ENCODE measurements at places on chromosomes 7 and 10. TPM values are rescaled to one million over a fixed set of nuclear protein-coding genes. Genes with fewer than 3 reads are reported as not detected.
A peak's percentile ranks its signal among the peaks of the same experiment; 100 is the strongest.

GRCh38 chr7:151101621-151102396 lies 15.5 kb downstream of the AGAP3 start:
- DNase-seq, result no peak
- H3K4me1 ChIP-seq, result no peaks in the 10 kb centered on the region
- no peaks in the 10 kb centered on the region for H3K36me3 ChIP-seq
- no peak overlapping the region for H3K4me3 ChIP-seq
- peaks cover 18% of the 10 kb centered on the region for H3K27me3 ChIP-seq

NKX2-3 gene
- polyA plus RNA-seq, result not detected

GRCh38 chr10:35424680-35425285 lies 88.5 kb downstream of the CCNY start:
- no peak for DNase-seq
- H3K4me1 ChIP-seq, result peaks cover 56% of the 10 kb centered on the region
- H3K36me3 ChIP-seq, result no peaks in the 10 kb centered on the region
- H3K27me3 ChIP-seq, result no peaks in the 10 kb centered on the region
- peak overlapping the region; percentile 40 for H3K27ac ChIP-seq

DNA sequence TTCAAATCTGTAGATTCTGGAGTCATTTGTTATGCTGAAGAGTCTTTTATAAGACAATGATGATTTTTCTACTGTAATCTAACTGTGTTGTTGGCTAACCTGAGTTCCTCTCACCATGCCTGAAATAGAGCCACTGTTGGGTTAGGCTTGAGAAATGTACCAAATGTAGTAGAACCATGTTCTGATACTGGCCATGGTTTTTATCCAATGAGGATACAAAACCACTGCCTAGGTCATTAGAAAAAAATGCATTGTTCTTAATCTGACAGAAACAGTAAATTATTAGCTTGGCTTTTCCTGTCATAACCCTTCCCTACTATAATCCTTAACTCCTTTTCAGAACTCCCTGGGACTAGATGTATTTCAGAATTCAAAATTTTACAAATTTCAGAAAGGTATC lies 86.6 kb downstream of the RAPGEF5 start:
- H3K4me3 ChIP-seq, result no peak overlapping the region
- H3K4me1 ChIP-seq, result no peaks in the 10 kb centered on the region
- H3K27me3 ChIP-seq, result no peaks in the 10 kb centered on the region
- no peaks in the 10 kb centered on the region for H3K36me3 ChIP-seq
- no peak overlapping the region for H3K27ac ChIP-seq
- DNase-seq, result no peak

- DNase-seq, result no peak
- H3K4me1 ChIP-seq, result peaks cover 4% of the 10 kb centered on the region
- H3K27ac ChIP-seq, result no peak overlapping the region
- no peaks in the 10 kb centered on the region for H3K36me3 ChIP-seq
Measured at GRCh38 chr7:157519798-157520244, 183.0 kb downstream of the DNAJB6 start.

GRCh38 chr10:60714233-60714632 lies 64.0 kb upstream of the CDK1 start:
- H3K4me3 ChIP-seq, result no peak overlapping the region
- no peaks in the 10 kb centered on the region for H3K4me1 ChIP-seq
- peaks cover 4% of the 10 kb centered on the region for H3K27me3 ChIP-seq
- H3K27ac ChIP-seq, result no peak overlapping the region
- H3K36me3 ChIP-seq, result no peaks in the 10 kb centered on the region
- no peak for DNase-seq

DNA sequence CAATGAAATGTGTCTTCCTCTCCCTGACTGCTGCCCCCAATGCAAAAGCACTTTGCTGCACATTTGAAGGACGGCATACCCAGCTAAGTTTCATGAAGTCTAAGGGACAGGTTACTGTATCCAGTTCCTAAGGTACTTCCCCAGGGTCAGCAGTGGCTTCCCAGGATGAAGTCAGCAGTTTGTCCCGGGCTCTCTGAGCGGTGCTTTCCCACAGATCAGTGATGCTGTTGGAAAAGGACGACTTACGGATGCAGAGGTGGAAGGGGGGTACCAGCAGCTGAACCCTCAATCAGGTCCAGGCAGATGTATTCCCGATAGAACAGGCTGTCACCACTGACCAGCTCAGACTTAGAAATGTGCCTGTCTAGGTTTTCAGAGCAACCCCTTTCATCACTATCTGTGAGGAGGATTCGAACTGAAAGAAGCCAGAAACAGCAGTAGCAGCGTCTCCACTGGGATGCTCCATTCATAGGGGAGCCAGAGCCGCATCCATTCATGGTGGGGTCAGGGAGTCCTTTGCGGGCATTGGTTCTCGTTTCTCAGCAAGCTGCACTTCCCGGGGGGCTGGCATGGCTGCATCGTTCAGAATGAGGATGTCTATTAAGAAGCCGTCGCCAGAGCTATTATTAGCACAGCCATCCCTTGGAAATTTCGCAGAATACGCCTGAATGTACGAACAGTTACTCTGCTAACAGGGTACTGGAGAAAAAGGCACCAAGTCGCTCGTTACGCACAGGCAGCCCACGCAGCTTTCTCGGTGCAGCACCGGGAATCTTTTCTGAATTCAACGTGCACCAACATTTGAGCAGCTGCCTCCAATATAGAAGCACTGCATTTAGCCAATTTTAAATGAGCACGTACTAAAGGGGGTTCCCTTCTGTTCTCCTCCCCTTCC lies 303.7 kb downstream of the PRPF18 start:
- no peak overlapping the region for H3K27ac ChIP-seq
- peak overlapping the region; percentile 87 for H3K4me3 ChIP-seq
- peaks cover 91% of the 10 kb centered on the region for H3K27me3 ChIP-seq
- no peaks in the 10 kb centered on the region for H3K36me3 ChIP-seq

DNA sequence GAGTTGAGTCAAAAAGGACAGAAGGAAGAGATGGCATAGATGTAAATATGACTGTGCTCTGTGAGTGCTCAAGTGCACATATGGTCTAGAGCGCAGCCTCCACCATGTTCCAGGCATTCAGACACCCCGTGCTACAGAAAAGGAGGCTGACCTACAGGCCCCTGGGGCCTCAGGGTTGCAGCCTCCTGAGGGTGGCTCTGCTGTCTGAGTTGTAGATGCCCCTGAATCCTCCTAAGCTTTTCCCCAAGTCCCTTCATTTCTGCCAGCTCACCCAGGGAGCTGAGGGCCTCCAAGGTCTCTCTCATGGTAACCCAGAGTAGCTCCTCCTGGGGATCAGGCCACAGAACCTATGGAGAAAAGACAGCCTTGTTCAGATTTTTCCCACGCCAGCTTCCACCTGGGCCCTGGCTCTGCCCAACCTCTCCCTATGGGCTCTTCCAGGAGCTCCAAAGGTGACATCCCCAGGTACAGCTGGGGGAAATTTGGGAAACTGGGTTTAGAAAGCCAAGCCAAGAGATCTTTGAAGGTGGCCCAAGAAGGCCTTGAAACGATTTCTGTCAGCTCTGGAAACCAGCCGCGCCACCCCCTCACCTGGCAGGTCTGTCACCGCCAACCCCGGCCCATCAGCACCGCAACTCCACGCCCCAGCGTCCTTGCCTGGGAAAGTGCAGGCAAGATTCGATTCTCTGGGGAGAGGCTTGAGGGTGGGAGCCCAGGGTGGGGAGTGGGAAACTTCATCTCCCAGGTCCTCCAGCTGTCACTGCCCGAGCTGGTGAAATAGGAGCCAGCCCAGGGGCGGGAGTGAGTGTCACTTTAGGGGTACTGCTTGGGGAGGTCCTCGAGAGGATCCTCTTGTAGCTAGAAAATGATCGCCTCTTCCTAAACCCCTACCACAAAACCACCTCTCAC lies 2.4 kb downstream of the ZNF467 start:
- H3K36me3 ChIP-seq, result no peaks in the 10 kb centered on the region
- peaks cover 21% of the 10 kb centered on the region for H3K4me1 ChIP-seq
- peak overlapping the region; percentile 84 for H3K4me3 ChIP-seq
- peaks cover 19% of the 10 kb centered on the region for H3K27me3 ChIP-seq
- DNase-seq, result no peak

PDZD8 gene
- 6.0 TPM for polyA plus RNA-seq

GALNT17 gene
- not detected for polyA plus RNA-seq

- no peaks in the 10 kb centered on the region for H3K4me1 ChIP-seq
- no peak overlapping the region for H3K4me3 ChIP-seq
- no peak for DNase-seq
Measured at GRCh38 chr7:156386097-156386496, 254.5 kb upstream of the RNF32 start.

- no peak for DNase-seq
- no peak overlapping the region for H3K27ac ChIP-seq
- H3K27me3 ChIP-seq, result no peaks in the 10 kb centered on the region
- no peaks in the 10 kb centered on the region for H3K36me3 ChIP-seq
- H3K4me1 ChIP-seq, result peaks cover 21% of the 10 kb centered on the region
- no peak overlapping the region for H3K4me3 ChIP-seq
Measured at GRCh38 chr10:14757394-14757793, 17.3 kb downstream of the FAM107B start.

DNA sequence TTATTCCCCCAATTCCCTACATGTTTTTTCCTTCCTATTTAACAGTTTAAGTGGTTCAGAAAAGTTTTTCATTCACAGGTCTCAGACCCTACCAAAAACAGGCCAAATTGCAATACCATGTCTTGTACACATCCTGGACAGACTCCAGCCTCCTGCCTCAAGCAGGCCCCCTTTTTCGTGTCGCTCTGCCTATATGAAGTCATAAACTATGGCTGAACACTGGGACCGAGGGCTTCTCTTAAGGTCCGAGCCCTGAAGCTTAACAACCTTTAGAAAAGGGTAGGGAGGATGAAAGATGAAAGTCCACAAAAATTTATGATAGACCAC lies 1.4 kb downstream of the FBXW4 start:
- no peaks in the 10 kb centered on the region for H3K27me3 ChIP-seq
- H3K36me3 ChIP-seq, result no peaks in the 10 kb centered on the region

GRCh38 chr7:21462081-21462480 lies 34.2 kb downstream of the SP4 start:
- DNase-seq, result no peak
- H3K27me3 ChIP-seq, result no peaks in the 10 kb centered on the region
- H3K4me1 ChIP-seq, result peaks cover 32% of the 10 kb centered on the region
- H3K27ac ChIP-seq, result no peak overlapping the region

- H3K27ac ChIP-seq, result no peak overlapping the region
- no peaks in the 10 kb centered on the region for H3K36me3 ChIP-seq
- H3K27me3 ChIP-seq, result no peaks in the 10 kb centered on the region
- DNase-seq, result no peak
- no peak overlapping the region for H3K4me3 ChIP-seq
Measured at GRCh38 chr10:89640241-89640640, 4.8 kb downstream of the PANK1 start.

- H3K27me3 ChIP-seq, result no peaks in the 10 kb centered on the region
- H3K4me3 ChIP-seq, result no peak overlapping the region
Measured at GRCh38 chr10:21159669-21160068, 262.6 kb upstream of the NEBL start.

FRMD4A gene
- not detected for polyA plus RNA-seq

- peaks cover 6% of the 10 kb centered on the region for H3K4me1 ChIP-seq
- H3K27ac ChIP-seq, result no peak overlapping the region
- no peak for DNase-seq
- no peaks in the 10 kb centered on the region for H3K36me3 ChIP-seq
- H3K4me3 ChIP-seq, result no peak overlapping the region
Measured at GRCh38 chr10:80447436-80448190, 6.5 kb upstream of the TSPAN14 start.

- no peak for DNase-seq
- no peak overlapping the region for H3K27ac ChIP-seq
- H3K27me3 ChIP-seq, result peaks cover 32% of the 10 kb centered on the region
- peak overlapping the region; percentile 6 for H3K4me3 ChIP-seq
Measured at GRCh38 chr10:131726967-131727366, 173.8 kb upstream of the PPP2R2D start.

DNA sequence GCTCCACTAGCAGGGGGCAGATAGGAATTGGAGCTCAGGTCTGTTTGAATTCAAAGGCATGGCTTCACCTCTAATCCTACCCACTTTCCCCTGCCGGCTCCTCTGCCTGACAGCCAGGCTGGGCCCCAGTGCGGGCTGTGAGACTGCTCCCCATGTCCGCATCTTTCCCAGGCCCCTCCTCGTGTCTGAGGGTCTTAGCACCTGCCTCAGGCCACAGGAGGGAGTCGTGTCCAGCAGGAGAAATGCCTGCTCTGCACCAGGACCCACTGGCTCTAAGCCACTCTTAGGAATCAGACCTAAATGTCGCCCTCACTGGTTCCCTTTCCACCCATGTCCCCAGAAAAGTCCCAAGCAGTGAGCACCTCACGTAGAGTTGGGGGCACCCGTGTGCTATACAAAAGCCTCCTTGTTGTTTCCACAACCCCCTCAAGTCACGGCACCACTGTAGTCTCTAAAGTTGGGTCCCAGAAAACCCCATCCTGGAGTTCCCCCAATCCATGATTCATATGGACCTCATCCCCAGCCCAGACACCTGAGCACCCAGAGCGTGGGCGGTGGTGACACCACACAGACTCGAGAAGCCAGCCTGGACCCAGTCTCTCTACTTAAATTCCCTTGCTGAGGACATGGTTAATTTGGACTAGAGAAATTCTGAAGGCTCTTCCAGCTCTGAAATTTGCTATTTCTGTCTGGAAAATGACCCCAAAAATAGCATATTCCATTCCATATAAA lies 466.4 kb upstream of the ZMIZ1 start:
- no peak overlapping the region for H3K27ac ChIP-seq
- peaks cover 33% of the 10 kb centered on the region for H3K27me3 ChIP-seq
- no peaks in the 10 kb centered on the region for H3K4me1 ChIP-seq

GOLGA7B gene
- not detected for polyA plus RNA-seq

- H3K4me3 ChIP-seq, result no peak overlapping the region
- H3K4me1 ChIP-seq, result no peaks in the 10 kb centered on the region
- H3K27me3 ChIP-seq, result peaks cover 11% of the 10 kb centered on the region
- H3K36me3 ChIP-seq, result no peaks in the 10 kb centered on the region
- no peak overlapping the region for H3K27ac ChIP-seq
Measured at GRCh38 chr10:98758463-98758862, 311.7 kb upstream of the HPS1 start.

GRCh38 chr7:3021825-3022224 lies 21.8 kb downstream of the CARD11 start:
- no peaks in the 10 kb centered on the region for H3K27me3 ChIP-seq
- peaks cover 58% of the 10 kb centered on the region for H3K36me3 ChIP-seq
- H3K27ac ChIP-seq, result peak overlapping the region; percentile 84
- H3K4me1 ChIP-seq, result peaks cover 39% of the 10 kb centered on the region
- H3K4me3 ChIP-seq, result no peak overlapping the region
- DNase-seq, result no peak

FAM13C gene
- polyA plus RNA-seq, result not detected

- H3K36me3 ChIP-seq, result no peaks in the 10 kb centered on the region
- no peak for DNase-seq
- peak overlapping the region; percentile 94 for H3K4me3 ChIP-seq
- peaks cover 20% of the 10 kb centered on the region for H3K4me1 ChIP-seq
Measured at GRCh38 chr7:129189661-129190310, 1.4 kb downstream of the SMO start.

ADCY1 gene
- not detected for polyA plus RNA-seq

GPR37 gene
- polyA plus RNA-seq, result not detected

FKBP6 gene
- polyA plus RNA-seq, result not detected

- no peak for DNase-seq
- no peaks in the 10 kb centered on the region for H3K27me3 ChIP-seq
- no peaks in the 10 kb centered on the region for H3K36me3 ChIP-seq
- H3K27ac ChIP-seq, result no peak overlapping the region
- H3K4me3 ChIP-seq, result no peak overlapping the region
Measured at GRCh38 chr7:8283968-8284367, 22.0 kb upstream of the ICA1 start.
